HAP-1 (cell line): ENCODE measurements at places on chromosomes 12 and 14.
A peak's percentile ranks its signal among the peaks of the same experiment; 100 is the strongest.

DNA sequence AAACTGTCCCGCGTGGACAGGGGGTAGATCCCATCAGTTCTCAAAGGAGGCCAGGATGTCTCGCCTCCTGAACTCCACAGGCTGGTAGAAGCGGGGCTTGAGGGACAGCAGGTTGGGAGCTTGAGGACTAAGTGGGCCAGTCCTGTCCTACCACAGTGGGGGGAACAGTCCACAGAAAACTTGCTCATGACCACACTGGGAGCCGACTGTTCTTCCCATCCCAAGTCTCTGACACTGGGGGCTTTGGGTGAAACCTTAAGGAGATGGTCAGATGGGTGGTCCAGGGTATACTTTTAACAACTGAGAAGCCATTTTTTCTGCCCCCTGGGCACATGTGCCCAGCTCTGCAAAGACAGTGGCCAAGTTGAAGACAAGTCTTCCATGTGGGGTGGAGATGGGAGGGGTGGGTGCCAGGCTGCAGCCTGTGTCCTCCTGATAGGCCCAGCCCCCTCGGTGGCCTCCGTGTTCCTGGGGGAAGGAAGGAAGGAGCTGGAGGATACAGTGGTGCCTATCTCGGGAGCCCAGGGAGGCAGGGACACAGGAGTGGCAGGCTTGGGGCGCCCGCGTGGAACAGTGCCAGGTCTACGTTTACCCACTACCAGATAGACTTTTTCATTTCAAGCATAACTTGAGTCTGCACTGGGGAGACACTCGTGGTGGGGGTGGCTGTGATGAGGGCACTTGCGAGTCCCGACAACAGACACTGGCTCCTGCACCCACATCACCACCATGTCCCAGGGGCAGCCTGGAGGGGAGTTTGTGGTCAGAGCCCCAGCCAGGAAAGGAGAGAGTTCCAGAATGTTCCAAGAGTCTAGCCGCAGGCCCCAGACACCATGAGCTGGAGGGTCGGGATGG is 14.7 kb downstream of the RHOF start:
- no peak for DNase-seq

GRCh38 chr14:57831981-57832380 is 33.9 kb downstream of the SLC35F4 start:
- DNase-seq, result peak; percentile 10

GRCh38 chr14:104239861-104240301 is 101.5 kb downstream of the KIF26A start:
- no peak for DNase-seq

DNA sequence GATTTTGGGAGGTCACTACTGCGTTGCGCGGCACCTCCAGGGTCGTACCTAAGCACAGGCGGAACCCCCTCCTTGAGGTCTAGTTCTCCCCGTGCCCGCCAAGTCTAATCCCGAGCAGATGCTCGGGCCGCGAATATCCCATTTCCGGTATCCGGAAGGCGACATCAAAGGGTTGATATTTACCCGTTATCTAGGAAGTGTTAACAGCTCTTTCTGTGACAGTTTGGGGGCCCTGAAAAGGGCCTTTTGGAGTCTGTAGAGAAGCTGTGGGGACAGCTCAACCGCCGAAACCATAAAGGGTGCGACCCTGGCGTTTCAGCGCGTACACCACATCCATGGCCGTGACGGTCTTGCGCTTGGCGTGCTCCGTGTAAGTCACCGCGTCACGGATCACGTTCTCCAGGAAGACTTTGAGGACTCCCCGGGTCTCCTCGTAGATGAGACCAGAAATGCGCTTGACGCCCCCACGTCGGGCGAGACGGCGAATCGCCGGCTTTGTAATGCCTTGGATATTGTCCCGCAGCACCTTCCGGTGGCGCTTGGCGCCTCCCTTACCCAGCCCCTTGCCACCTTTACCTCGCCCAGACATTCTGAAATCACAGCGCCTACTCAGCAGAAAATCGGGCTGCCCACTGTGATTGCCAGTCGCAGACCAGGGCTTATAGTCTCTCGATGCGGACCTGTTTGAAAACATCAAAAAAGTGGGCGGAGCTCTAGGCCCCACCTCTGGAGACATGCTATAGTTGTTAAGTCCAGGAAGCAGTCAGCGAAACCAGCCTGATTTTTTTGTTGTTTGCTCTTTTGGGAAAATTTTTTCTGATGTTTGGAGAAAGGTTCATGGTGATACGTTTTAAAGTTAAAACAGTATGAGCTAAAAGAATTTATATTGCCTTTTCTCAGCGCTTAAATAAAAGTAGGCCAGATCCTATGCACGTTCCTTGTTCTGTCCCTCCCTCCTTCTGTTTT is 32.5 kb downstream of the WBP11 start:
- peak; percentile 69 for DNase-seq

DNA sequence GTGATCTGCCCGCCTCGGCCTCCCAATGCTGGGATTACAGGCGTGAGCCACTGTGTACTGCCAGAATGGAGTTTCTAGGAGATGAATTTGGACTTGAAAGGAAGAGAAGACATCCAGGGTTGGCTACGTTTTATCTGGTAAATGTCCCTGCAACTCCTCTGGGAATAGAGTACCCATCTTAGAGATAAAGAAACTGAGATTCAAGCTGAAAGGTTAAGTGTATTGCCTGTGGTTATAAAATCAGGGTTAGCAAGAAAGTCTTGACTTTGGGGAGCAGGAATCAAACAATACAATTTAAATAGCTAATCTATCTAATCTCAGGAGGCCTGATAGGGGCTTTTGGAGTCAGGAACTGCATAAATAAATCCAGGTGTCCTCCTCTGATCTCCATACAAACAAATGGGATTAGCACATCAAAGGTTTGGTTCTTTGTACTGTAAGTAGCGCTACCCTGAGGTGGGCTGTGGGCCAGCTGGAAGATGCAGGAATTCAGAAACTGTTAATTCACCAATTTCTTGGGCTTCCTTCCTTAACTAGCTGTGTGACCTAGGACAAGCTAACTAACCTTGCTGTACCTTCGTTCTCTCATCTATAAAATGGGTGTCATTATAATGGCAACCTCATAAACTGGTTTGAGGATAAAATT is 45.1 kb downstream of the TBX3 start:
- no peak for DNase-seq

DNA sequence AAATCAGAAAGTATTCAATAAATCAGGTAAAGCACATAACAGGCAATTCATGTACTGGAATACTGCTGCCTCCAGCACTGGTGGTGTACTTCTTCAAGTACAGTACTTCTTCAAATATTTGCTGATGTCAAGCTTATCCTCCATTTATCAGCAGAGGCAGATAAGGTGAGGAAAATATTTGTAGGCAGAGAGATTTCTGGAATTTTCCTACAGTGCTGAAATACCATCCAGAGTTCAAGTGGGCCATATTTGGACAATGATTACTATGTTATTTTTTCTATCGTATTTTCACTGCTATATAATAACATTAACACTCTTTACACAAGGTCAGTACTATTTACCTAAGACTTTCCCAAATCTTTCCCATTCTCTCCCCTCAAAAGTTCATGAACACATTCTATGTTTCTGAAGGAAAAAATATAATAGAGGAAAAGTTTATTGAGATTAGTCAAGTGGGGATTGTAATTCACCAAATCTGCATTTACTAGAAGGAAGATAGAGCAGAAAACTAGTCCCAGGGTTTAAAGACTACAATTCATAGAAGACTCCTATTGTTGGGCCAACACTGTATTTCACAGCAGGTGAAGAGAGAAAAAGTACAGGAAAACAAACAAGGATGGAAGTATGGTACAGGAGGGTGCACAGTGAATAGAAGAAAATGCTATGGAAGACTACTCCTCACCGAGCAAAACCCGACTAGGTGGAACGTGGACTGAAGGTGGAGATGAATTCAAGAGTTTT is 141.1 kb downstream of the PAWR start:
- DNase-seq, result no peak

DNA sequence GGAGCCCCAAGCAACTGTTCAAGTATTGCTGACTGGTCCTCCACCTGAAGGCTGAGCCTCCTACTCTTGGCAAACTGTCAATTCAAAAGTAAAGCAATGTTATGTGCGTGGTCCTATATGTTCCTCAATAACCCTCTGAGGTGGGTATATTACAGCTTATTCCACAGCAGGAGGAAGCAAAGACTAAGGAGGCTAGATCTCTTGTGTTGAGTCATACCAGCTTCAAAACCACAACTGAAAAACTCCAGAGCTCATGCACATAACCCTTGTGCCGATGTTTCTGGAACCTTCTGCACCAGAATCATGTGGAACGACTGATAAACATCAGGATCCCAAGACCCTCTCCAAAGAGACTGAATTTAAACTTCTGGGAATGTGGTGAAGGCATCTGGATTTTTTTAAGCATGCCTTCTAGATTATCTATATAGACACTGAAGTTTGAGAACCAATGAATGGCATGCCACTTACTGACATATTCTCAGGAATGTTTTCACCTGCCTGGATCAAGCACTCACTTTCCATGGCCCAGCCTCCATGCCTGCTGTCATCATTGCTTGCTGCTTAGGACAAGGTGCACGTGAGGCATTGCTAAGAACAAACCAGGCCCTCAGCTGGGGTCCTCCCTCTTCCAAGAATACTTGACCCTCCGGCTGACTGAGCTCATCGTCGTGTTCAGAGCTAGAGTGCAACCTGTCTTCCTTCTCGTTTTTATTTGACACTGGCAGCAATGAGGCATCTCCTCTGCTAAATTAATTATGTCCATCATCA is 194.7 kb downstream of the BCL11B start:
- DNase-seq, result no peak

GRCh38 chr12:122823429-122823828 is 11.8 kb upstream of the HIP1R start:
- DNase-seq, result no peak

GRCh38 chr14:45811155-45811554 is 558.2 kb upstream of the MIS18BP1 start:
- DNase-seq, result no peak
